Fibroblast of skin of left quadriceps (primary cell): ENCODE measurements at places on chromosomes 3 and 15.

- no peak for DNase-seq
Observed at GRCh38 chr15:54836052-54836795, 360.5 kb downstream of the RSL24D1 start.

GRCh38 chr15:46921891-46922290 lies 795.4 kb upstream of the SEMA6D start:
- no peak for DNase-seq

DNA sequence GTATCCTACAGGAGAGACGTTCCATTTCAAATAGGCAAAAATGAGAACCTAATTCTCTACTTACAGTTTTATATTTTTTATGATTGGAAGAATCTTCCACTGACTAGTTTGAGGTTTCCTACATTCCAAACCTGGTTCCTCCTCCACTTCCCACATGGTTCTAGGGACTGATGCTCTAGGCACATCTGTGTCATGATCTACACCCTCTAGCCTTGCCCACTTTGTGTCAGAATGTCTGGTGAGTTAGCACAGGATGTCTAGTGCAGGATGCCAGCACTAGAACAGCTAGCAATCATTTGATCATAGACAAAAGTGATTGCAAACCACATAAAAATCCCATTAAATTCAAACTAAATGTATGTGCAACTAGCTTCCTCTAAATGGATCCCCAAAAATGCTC lies 26.7 kb upstream of the FILIP1L start:
- no peak for DNase-seq

- no peak for DNase-seq
Observed at GRCh38 chr15:48999314-48999713, 35.6 kb upstream of the SHC4 start.

- no peak for DNase-seq
Observed at GRCh38 chr3:20080956-20081554, 40.8 kb downstream of the KAT2B start.

GRCh38 chr15:73052653-73053397 lies 562 bp downstream of the NEO1 start:
- DNase-seq, result peak; percentile 18

GRCh38 chr3:104717828-104718196 lies 648.9 kb upstream of the ALCAM start:
- no peak for DNase-seq

GRCh38 chr3:33004961-33005360 lies 53.5 kb downstream of the CCR4 start:
- DNase-seq, result no peak

GRCh38 chr3:157174290-157174648 lies 14.3 kb upstream of the CCNL1 start:
- DNase-seq, result no peak

DNA sequence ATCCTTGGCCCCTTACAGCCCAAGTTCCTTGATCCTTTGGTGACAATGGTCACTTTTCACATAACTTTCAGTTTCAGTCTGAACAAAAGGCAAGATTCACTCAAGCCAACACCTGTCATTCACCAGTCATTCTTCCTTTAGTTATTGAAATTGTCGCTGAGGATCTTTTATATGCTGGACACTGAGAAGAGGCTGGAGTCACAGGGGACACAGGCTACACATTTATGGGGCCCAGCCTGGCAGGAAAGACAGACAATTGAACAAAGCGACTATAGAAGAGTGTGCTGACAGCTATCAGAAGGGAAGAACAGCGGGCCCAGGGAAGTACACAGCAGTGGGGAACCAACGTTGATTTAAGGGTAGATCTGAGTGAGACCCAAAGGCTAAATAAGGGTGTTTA lies 69.8 kb upstream of the PROK2 start:
- DNase-seq, result no peak

GRCh38 chr3:147428326-147428725 lies 19.2 kb downstream of the ZIC1 start:
- DNase-seq, result no peak

- DNase-seq, result no peak
Observed at GRCh38 chr3:12430086-12430485, 54.2 kb upstream of the TSEN2 start.

DNA sequence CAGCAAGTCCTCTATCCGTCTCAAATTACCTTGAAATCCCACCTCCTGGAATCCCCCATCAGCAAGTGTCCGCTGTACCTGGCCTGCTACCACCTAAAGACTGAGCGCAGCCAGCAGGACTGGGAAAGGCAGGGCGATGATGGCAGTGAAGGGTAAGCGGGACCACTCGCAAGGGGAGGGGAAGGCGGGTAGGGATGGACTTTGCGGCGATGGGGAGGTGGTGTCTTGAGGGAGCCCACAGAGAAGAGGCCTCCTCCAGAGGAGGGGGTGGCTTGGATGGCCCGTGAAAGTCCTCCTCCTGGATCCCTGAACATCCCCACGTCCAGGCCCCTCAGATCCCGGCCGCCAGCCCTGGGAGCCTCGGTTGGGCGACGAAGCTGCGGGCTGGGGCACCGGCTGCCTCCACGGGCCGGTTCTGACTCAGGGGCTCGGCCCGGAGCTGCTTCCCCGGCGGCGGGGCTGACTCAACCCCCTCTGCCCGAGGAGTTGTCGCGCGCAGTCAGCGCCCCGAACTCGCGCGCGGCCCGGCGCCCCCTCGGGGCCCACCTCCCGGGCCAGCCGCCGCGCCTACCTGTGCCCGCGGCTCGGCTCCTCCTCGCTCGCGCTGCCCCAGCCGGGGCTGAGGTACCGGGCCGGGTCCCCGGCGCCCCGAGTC lies 512 bp downstream of the LARP6 start:
- DNase-seq, result no peak

GRCh38 chr3:83438188-83438587 lies 1520.6 kb upstream of the CADM2 start:
- peak; percentile 30 for DNase-seq

DNA sequence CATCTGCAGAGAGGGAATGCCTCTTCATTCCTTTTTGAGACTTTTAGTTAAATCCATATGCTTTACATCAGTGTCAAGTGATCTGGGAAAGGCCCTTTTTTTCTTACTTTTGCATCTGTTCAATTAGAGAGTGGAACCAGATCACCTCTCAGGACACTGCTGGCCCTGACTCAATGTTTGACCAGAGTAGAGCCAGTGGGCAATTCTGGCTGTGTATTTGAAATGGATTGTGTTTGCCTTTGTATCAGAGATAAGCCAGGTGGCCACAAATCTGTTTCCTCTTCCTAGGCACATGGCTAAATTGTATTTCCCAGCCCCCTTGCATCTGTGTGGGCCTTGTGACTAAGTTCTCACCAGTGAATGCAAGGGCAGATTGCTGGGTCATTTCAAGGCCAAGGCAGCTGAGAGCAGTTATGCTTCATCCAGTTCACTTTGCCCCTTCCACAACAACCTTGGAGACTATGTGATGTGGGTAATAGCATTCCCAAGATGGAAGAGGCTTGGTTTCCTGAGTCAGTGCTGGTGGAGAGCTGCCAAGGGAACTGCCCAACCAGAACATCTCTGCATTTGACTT lies 75.6 kb upstream of the CACNA2D3 start:
- no peak for DNase-seq

DNA sequence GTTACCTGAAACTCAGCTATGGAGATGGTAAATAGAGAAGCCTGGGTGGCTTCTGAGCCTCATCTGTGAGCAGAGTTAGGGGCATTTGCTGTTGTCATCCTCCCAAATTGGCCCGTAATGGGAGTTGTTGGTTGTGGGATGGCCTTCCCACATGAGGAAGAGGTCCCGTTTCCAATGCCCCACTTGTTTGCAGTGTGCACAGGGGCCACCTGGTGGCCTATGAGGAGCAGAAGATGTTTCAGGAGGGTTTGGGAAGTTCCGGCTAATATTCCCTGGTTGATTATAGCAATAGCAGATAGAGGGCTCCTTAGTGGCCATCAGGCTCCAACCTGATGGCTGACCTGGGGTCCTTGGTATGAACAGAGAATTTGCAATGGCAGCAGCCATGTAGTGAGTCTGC lies 1546.5 kb downstream of the OTOL1 start:
- no peak for DNase-seq

DNA sequence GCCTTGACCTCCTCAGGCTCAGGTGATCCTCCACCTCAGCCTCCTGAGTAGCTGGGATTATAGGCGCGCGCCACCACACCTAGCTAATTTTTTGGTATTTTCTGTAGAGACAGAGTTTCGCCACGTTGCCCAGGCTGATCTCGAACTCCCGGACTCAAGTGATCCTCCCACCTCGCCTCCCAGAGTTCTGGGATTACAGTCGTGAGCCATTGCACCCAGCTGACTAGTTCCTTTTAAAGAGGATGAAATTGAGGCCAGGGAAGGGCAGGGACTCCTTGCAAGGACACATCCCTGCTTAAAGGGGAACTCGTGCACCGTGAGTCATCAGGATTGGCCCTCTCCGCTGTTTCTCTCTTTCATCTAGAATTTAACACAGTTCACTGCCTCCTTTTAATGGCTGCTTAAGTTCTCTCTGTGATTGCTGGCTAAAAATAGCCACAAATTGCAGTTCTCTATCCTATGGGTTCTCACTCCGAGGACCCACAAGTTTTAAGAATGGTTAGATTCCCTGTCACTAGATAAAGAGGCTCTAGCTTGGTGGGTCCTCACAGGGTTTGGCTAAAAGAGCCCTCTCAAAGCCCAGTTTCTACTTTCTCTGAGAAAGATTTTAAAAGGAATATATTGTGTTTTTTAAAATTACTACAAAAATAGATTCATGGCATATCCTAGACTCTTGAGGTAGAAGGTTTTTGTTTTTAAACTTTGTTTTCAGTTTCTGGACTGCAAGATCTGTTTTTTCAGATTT lies 1.4 kb downstream of the CRTAP start:
- DNase-seq, result peak; percentile 37

DNA sequence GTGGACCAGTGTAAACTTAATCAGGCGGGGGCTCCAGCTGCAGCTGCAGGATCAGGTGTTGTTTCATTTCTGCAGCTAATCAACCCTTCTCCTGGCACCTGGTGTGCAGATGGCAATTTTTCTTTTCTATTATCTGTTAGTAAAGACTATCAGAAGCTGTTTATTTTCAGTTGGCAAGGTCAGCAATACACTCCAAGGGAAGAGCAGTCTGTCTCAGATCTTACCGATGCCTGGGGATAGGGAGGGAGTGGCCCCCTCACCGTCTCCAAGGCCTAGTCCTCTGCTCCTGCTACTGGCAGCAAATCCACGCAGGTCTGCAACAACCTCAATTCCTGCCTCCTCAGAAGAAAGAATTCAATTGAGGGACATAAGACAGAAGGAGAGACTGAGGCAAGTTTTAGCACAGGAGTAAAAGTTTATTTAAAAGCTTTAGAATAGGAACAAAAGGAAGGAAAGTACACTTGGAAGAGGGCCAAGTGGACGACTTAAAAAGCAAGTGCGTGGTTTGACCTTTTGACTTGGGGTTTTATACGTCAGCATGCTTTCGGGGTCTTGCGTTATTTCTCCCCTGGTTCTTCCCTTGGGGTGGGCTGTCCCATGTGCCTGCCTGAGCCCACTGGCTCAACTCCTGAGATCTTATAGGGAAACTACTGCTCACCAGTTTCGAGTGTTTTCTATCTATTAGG lies 9.2 kb downstream of the CCRL2 start:
- DNase-seq, result no peak

GRCh38 chr15:73344056-73344455 lies 24.7 kb downstream of the HCN4 start:
- no peak for DNase-seq

DNA sequence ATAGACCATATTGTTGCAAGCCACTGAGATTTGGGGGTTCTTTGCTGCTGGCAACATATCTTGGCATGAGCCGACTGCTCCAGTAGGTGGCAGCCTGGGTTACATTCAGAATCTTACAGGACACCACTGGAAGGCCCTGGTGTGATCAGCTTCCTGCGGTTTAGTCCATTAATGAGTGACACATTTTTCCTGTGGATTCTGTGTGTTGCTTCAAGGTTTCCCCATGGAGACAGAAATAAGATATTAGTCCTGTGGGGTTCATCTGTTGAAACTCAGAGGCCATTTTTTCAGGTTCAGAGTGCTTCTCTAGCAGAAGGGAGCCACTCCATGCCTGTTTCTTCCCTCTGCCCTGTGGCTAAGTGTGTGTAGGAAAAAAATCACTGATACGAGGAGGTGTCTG lies 116.2 kb downstream of the MFSD1 start:
- peak; percentile 84 for DNase-seq

GRCh38 chr3:192331749-192332385 lies 395.5 kb downstream of the FGF12 start:
- DNase-seq, result no peak

DNA sequence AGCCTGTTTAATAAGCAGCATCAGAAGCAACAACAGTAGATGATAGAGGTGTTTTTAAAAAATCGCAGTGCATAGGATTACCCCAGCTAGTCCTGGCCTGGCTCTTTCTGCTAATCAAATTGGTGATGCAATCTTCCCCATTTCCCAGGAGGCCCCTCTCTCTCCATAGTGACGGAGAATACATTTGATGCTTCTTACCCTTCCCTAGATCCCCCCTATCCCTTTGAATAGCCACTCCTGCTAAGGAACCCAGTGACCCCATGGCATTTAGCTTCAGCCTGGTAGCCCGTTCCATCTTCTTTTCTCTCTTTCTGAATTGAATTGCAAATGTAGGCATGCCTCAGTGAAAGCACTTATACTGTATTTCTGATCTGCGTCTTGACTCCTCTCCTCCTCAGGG lies 223.6 kb upstream of the GAP43 start:
- DNase-seq, result no peak

DNA sequence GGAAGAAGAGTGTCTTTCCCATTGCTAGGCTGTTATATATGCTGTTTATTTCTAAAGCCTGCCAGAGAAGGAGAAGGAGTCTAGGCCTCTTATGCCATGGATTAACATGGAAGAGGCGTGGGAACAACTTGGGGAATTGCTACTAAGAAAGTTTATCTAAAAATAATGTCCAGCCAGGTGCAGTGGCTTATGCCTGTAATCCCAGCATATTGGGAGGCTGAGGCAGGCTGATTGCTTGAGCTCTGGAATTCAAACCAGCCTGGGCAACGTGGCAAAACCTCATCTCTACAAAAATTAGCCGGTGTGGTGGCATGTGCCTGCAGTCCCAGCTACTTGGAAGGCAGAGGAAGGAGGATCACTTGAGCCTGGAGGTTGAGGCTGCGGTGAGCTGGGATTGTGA lies 51.7 kb upstream of the ARPP19 start:
- DNase-seq, result no peak

GRCh38 chr3:36447061-36447460 lies 66.8 kb downstream of the STAC start:
- no peak for DNase-seq

DNA sequence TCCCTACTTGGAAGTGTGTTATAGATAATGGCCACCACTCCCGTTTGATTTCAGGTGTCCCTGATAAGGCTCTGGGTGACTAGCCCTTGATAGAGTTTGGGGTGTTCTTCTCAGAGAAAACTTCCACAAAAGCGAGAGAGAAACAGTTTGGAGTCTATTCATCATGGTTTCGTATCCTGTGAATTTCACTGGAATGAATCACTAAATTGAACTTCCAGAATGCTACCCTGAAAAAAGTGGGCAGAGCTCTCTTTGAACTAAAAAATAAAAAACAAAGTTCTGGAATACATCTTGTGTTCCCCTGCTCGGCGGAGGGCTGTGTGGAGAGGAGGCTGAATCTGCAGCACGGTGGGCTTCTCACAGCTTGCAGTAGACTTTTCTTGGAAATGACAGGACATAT lies 52.8 kb upstream of the FAM98B start:
- peak; percentile 16 for DNase-seq

GRCh38 chr3:108024146-108024850 lies 66.5 kb downstream of the CD47 start:
- DNase-seq, result no peak
